ENCODE measurements at places on chromosomes 6 and 20. TPM values are rescaled to one million over a fixed set of nuclear protein-coding genes. Genes with fewer than 3 reads are reported as not detected.

HLA-DRB1 gene
- 186 TPM for total RNA-seq

SLC17A4 gene
- total RNA-seq, result not detected

SIRPB2 gene
- total RNA-seq, result not detected

NRSN1 gene
- not detected for total RNA-seq

CRIP3 gene
- total RNA-seq, result 3.8 TPM

MMP24OS gene
- 50.6 TPM for total RNA-seq

AFDN gene
- total RNA-seq, result 39.9 TPM

BPIFB1 gene
- total RNA-seq, result not detected

TTK gene
- total RNA-seq, result 1.7 TPM

CD24 gene
- total RNA-seq, result 0.17 TPM

TASP1 gene
- 19.0 TPM for total RNA-seq

BPIFA1 gene
- not detected for total RNA-seq

CST1 gene
- not detected for total RNA-seq

PERP gene
- total RNA-seq, result 2.3 TPM

SLX4IP gene
- total RNA-seq, result 4.1 TPM

STMND1 gene
- not detected for total RNA-seq

RAET1G gene
- total RNA-seq, result 0.76 TPM

THEMIS gene
- total RNA-seq, result 22.8 TPM

TDRD6 gene
- not detected for total RNA-seq

EGFL8 gene
- 9.9 TPM for total RNA-seq

CCN6 gene
- total RNA-seq, result not detected

SYNJ2 gene
- 46.3 TPM for total RNA-seq

SPEF1 gene
- total RNA-seq, result not detected

MRPS26 gene
- total RNA-seq, result 17.6 TPM

MEI4 gene
- total RNA-seq, result not detected

CD83 gene
- total RNA-seq, result 76.8 TPM

RAB44 gene
- total RNA-seq, result 0.27 TPM

ZBTB2 gene
- total RNA-seq, result 31.9 TPM

MDFI gene
- total RNA-seq, result not detected

TLDC2 gene
- total RNA-seq, result not detected

BLOC1S5 gene
- total RNA-seq, result 11.3 TPM

DDO gene
- total RNA-seq, result not detected

HSD17B8 gene
- 8.8 TPM for total RNA-seq

PSMB9 gene
- 148 TPM for total RNA-seq

ADGRG6 gene
- 0.74 TPM for total RNA-seq

MYBL2 gene
- 2.7 TPM for total RNA-seq

BMP6 gene
- total RNA-seq, result 1.2 TPM

FNDC1 gene
- not detected for total RNA-seq

SPATS1 gene
- total RNA-seq, result not detected

ADGRF5 gene
- total RNA-seq, result not detected

MEP1A gene
- not detected for total RNA-seq

RRP36 gene
- 33.3 TPM for total RNA-seq

UNC5CL gene
- total RNA-seq, result 4.4 TPM

KCNQ2 gene
- total RNA-seq, result 0.89 TPM

CGA gene
- 0.62 TPM for total RNA-seq

NDRG3 gene
- total RNA-seq, result 26.7 TPM

RBBP8NL gene
- not detected for total RNA-seq

TCF19 gene
- 10.9 TPM for total RNA-seq

PRL gene
- not detected for total RNA-seq

FKBP1C gene
- total RNA-seq, result 1.2 TPM

OR2B6 gene
- total RNA-seq, result not detected

IPCEF1 gene
- total RNA-seq, result 160 TPM

Measured in CD4-positive, CD25-positive, alpha-beta regulatory T cell (primary cell).